ENCODE measurements at places on chromosomes 1 and 21. TPM values are rescaled to one million over a fixed set of nuclear protein-coding genes. Genes with fewer than 3 reads are reported as not detected.

The MECR gene
- 24.1 TPM for total RNA-seq

The KRTAP19-4 gene
- not detected for total RNA-seq

The DCLRE1B gene
- 3.5 TPM for total RNA-seq

The KCNE2 gene
- 0.44 TPM for total RNA-seq

The CAMK1G gene
- total RNA-seq, result 0.21 TPM

The FCRLB gene
- total RNA-seq, result 2.4 TPM

The CLDN19 gene
- total RNA-seq, result 253 TPM

The FLG2 gene
- total RNA-seq, result not detected

The CHI3L2 gene
- 37.2 TPM for total RNA-seq

The KLHDC8A gene
- total RNA-seq, result 5.5 TPM

The AQP10 gene
- total RNA-seq, result not detected

The LDLRAD1 gene
- total RNA-seq, result not detected

The RAB42 gene
- total RNA-seq, result 1.0 TPM

The CFHR1 gene
- total RNA-seq, result not detected

The MAEL gene
- 0.63 TPM for total RNA-seq

The HAO2 gene
- total RNA-seq, result not detected

All from tibial nerve (tissue), 4 donors.